ENCODE measurements at places on chromosomes 12 and 14.
A peak's percentile ranks its signal among the peaks of the same experiment; 100 is the strongest.

GRCh38 chr12:31331242-31331641, 5.3 kb upstream of the SINHCAF start:
- DNase-seq: no peak

- DNase-seq: no peak
Measured at GRCh38 chr14:93430315-93431035, at the start of gene UNC79. Gene UNC79 (plus strand): TSS chr14:93430939. CDS start chr14:93431030, 91 bp downstream.

- DNase-seq: no peak
Measured at GRCh38 chr12:87518481-87518880, 510.7 kb downstream of the C12orf50 start.

DNA sequence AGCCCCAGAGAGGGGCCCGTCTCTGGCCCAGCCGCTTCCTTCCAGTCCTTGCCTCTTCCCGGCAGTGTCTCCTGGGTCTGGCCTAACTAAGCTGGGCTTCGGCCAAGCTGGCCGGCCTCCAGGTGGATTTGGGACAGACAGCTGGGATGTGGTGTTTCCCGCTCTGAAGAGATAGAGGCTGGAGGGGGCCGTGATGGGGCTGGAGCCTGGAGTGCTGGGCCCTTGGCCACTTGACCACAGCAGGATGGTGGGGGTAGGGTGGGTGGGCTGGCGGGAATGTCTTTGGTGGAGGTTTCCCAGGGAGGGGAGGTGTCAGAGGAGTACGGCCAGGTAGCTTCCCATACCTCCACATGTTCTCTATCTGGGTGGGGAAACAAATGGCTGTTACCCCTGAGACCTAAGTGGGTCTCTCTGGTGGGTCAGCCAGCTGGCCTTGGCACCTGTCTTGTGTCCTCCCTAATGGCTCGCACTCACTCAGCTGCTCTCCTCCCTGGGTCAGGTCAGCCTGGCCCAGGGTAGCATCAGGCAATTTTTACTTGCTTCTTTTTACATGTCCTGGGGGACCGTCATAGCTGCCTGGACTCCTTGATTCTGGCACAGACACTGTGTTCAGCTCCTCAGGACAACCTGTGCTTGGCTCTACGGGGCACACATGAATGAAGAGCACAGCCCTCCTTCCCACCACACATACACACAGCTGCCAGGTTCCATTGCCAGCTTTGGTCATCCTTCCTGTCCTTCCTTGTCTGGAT, 19.8 kb upstream of the PGF start:
- DNase-seq: no peak

GRCh38 chr12:131351319-131352028, 359.4 kb upstream of the SFSWAP start:
- no peak for DNase-seq

DNA sequence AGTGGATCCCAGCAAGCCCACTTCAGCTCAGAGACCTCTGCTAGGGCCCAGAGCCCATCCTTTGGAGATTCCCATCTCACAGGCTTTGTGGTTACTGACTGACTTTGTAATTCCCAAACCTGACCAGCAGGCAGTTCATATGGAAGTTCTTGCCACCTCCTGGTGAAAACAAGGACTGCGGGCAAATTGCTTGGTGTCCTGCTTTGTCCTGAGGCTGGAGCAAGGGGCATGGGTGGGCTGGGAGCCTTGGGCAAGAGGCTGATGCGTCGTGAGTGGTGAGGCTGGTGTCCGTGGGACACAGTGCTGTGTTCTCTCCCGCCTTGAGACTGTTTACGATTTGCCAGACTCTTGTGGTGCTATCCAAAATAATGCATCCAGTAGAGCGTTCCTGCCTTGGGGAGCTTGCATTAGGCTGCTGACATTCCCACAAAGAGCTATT, 91.0 kb downstream of the LRRC74A start:
- no peak for DNase-seq

- no peak for DNase-seq
Measured at GRCh38 chr14:103156651-103157378, 33.6 kb downstream of the TNFAIP2 start.

DNA sequence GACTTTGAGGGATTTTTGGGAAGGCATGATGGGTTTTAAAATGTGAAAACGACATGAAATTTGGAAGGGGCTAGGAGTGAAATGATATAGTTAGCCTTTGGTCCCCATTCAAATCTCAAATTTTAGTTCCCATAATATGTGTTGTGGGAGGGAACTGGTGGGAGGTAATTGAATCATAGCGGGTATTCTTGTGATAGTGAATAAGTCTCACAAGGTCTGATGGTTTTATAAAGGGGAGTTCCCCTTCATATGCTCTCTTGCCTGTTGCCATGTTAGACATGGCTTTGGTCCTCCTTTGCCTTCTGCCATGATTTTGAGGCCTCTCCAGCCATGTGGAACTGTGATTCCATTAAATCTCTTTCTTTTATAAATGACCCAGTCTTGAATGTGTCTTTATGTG, 72.8 kb downstream of the SLC16A7 start:
- DNase-seq: no peak

- no peak for DNase-seq
Measured at GRCh38 chr12:71601546-71601945, 62.1 kb downstream of the ZFC3H1 start.

- no peak for DNase-seq
Measured at GRCh38 chr12:30000401-30000800, 216.7 kb upstream of the TMTC1 start.

- no peak for DNase-seq
Measured at GRCh38 chr14:90521084-90521929, 124.5 kb downstream of the CALM1 start.

- DNase-seq: no peak
Measured at GRCh38 chr12:13316587-13317246, 120.2 kb downstream of the EMP1 start.

DNA sequence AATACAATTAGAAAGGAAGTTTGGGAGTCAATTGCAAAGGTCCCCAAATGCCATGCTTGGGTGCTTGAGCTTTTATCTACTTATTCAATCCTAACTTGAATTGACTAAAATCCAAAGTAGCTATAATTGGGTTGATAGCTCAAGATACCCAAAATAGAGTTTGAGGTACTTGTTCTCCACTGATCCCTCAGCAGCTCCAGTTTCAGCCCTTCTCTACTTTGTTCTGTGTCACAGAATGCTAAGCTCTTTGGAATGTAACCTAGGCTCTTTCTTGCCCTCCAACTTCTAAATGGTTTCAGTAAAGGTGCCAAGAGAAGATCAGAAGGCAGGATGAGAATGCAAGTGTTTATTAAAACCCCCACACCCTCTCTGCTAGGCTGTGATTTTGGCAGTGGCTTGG, 251.4 kb upstream of the CLEC14A start:
- no peak for DNase-seq

DNA sequence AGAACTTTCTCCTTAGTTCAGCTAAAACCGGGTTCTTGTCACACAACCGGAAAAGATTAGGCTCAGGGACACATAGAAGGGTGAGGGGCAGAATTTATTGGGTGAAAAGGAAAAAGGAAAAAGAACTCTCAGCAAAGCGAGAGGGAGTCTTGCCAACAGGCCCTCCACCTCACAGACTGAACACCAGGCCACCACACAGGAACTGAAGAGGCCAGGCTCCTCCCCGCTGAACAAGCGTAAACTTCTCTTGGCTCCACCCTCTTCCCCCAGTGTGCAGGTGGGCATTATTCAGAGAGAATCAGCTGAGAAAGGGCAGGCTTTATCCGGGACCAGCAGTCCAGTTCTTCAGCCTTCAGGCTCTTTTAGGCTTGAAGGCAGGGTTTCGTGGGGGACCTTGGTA, 125.6 kb upstream of the FGD4 start:
- DNase-seq: no peak

GRCh38 chr12:39788239-39788638, 168.6 kb upstream of the ABCD2 start:
- no peak for DNase-seq

DNA sequence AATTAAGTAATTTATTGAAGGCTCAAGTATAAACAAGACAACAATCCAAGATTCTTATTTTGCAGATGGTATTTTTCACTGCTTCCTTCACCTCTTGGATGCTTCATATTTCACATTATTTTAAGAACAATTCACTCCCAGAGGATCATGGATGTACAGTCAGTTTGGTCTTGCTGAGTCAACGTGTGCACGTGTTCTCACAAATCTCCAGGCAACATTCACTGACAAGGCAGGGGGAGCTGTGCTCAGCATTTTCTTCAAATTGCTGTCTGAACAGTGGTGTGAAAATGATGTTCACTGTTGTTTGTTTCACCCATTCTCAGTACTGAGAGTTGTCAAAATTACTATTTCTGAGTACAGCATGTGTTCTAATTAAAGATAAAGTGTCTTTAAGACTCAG, 118.3 kb upstream of the SLC38A4 start:
- DNase-seq: no peak

DNA sequence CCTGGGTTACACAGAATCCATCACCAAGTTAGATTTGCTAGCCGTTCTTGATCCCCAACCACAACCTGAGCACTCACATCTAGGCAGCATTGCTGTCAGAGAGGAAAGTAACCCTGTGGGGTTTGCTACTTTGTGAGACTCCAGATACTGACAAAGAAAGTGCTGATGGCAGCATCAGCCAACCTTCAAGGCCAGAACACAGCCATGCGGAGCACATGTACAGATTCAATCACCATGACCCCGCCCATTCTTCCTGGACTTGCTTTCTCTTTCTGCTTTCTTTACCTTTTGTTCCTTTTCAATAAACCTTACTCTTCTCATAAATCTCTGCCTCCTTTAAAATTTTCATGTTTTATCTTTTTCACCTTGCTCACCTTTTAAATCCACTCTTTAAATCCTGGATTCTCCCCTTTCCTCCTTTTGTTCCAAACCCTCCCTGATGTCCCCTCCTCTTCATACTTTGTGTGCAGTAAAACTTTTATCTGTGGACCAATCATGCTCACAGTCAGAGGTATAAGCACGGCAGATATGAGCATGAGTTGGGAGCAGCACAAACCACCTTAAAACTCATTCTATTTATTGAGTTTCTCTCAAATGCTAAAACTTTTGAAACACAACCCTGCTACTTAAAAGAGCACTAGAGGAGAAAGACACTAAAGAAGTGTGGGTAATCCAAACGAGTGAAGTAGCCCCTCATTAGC, 21.9 kb upstream of the CERS5 start:
- no peak for DNase-seq

DNA sequence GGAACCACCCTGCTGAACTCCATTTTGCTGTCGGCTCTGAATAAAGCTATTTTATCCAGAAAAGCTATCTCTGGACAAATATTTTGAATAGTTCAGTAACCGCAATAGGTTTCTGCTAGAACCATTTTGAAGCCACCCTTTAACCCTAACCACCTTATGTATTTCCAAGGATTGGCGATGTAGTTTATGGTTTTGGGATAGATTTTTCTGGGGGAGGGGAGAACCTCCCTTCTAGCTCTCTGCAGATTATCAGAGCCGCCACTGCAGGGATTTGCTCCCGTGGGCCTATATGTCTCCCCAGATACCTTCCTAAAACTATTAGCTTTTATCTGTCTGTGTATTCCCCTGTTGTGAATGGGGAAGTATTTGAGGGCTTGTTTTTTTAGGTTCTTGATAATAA, 1.8 kb upstream of the TUBA1B start:
- peak; percentile 23 for DNase-seq

DNA sequence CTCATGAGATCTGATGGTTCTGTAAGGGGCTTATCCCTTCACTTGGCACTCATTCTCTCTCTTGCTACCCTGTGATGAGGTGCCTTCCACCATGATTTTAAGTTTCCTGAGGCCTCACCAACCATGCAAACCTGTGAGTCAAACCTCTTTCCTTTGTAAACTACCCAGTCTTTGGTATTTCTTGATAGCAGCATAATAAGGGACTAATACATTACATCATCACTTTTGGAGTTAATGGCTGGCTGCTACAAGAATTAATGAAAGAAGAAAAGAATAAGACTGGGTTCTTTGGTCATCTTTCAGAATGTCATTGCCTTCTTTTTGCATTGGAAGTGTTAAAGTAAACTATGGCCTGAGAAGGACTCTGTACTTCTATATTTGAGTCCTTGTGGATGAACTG, 5.1 kb upstream of the KIF21A start:
- DNase-seq: no peak

- DNase-seq: no peak
Measured at GRCh38 chr14:89576960-89577359, 159.9 kb upstream of the FOXN3 start.

DNA sequence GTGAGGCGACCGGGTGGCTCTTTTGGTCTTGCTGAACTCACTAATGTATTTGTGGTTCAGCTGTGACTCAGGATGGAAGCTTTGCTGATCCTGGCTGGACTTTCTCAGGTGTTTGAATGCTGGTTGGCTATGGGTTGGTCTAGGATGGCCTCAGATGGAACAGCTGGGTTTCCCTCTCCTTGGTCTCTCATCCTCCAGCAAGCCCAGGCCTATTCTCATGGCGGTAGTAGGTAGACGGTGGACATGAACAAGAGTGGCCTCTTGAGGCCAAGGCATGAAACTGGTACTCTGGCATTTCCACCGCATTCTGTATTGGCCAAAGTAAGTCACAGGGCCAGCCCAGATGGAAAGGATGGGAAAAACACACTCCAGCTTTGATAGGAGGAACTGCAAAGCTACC, 11.8 kb upstream of the POLR3B start:
- DNase-seq: no peak

- DNase-seq: no peak
Measured at GRCh38 chr12:129304529-129304928, 451.3 kb downstream of the GLT1D1 start.

GRCh38 chr12:83904175-83904574, 1008.4 kb downstream of the SLC6A15 start:
- no peak for DNase-seq

DNA sequence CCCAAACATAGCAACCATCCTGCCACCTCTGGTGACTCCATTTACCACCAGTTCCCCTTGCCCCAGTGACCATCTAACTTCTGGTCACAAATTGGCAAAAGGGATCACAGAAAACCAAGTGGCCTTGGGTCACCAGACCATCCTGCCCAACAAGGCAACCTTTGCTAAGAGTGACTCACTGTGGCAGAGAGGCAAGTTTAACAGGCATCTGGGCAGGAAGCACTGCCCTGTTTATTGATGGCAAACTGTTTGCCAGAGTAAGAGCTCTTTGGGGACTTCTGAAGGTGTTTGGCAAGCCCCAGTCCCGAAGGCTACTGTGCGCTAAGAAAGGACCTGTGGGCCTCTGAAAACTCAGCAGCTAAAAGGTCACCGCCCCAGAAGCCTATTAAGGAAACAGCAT, 28.2 kb upstream of the TMEM233 start:
- no peak for DNase-seq

DNA sequence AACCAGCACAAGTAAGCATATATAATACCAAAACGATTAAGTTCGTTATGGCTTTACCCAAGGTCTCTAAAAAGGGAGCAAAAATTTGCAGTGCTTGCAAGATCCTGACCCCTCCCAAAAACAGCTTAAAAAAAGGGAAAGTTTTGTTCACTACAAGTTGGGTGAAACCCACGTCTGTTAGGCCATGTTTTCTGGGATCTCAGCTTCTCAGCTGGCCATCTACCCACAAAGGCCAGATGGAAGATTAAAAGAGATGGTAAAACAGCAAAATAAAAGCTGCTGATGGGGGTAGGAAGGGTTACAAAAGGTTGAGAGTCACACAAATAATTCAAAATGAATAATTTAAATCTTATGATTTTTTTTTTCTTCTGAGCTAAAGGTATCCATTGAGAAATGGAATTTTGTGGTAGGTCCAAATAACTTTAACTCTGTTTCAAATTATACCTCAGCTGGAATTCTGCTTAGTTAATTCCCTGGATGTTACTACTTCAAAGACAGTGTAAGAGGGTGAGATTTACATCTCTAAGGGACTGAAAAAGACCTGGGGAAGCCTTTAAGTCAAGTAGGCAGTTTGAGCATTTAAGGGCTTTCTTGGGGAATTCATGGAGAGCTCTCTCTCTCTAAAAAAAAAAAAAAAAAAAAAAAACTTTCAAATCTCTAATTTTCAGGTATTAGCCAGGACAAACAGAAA, 185.6 kb upstream of the NAV3 start:
- DNase-seq: no peak

All from H54 (cell line).